CD8-positive, alpha-beta memory T cell (primary cell): ENCODE measurements at places on chromosomes 11 and 22.

- DNase-seq, result no peak
Observed at GRCh38 chr22:41565403-41566054, 4.7 kb downstream of the CSDC2 start.

DNA sequence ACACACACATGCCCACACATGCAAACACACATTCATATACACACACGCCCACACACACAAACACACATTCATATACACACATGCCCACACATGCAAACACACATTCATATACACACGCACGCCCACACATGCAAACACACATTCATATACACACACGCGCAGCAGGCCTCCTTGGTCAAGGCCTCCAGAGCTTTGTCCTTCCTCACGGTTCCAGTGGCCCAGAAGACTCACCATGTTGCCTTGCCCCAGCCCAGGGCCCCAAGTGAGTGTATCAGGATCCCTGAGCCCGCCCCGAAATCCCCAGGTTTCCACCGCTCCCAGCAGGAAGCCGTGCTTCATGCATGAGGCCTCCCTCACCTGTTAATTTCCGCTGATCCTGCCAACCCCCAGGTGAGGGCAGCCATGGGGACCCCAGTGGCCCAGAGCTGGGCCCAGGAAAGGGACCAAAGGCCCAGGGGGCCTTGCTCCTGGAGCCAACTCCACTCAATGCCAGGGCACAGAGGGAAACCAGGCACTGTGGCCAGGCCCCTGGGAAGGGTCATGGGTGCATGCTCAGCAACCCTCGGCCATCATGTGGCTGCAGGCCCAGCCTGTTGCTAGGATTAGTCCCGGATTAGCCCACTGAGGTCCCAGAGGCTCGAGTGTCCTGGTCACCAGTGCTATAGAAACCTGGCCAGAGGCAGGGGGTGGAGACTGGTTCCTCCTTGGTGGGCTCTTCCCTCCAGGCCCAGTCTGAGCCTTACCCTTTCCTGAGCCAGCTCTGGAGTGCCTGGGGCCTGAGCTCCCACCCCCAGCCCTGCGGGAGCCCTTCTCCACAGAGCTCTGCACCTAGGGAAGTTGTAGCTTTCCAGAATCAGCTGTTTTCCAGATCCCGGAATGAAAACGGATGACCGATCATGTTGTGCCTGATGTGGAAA, 34.4 kb downstream of the IGF2 start:
- no peak for DNase-seq

- no peak for DNase-seq
Observed at GRCh38 chr11:37394236-37394870, 796.3 kb upstream of the RAG2 start.

DNA sequence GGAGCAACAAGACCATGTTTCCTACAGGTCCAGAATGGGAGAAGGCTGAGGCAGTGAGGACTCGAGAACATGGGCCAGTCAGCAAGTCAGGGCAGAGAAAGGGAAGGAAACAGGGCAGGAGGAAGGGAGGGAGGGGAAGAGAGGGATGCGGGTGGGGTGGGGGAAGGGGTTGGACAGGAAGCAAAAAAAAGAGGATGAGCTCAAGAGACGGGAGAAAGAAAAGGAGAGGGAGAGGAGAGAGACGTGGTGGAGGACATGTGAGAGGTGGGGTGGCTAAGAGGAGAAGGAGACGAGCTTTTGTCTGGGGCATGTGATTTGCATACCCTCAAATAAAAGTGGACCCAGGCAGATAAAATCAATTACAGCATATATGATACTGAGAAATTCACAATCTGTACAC, 389.5 kb upstream of the B3GAT1 start:
- DNase-seq, result no peak

- peak; percentile 17 for DNase-seq
Observed at GRCh38 chr11:34468209-34468841, 29.6 kb downstream of the CAT start.
